Right forelimb (tissue), 1 donor: ENCODE measurements at places on chromosomes 1 and 21.
A peak's percentile ranks its signal among the peaks of the same experiment; 100 is the strongest.

- DNase-seq = no peak
Measured at GRCh38 chr1:226584164-226584563, 35.6 kb downstream of the STUM start.

- no peak for DNase-seq
Measured at GRCh38 chr1:18343581-18343980, 137.1 kb upstream of the KLHDC7A start.

- no peak for DNase-seq
Measured at GRCh38 chr1:79787631-79788030, 781.1 kb upstream of the ADGRL4 start.

DNA sequence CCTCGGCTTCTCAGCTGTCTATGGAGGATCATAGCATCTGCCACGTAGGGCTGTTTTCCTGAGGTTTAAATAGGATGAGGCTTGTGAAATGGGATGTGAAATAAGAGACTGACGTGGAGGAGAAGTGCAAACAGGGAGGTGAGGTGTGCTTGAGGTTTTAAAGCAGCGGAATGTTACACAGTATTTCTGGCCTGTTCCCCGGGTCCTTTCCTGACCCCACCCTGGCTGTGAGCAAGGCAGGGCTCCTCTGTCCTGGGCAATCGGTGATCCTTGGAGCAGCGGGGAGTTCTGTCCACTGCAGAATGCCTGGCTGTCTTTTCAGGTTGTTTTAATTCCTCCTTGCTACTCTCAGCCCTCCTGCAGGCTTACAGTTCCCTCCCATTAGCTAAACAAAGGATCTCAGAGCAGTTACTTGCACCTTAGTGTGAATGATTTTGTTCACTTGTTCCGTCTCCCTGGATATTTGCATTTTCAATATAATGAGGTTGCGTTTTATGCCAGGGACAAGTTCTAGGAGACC is 38.6 kb downstream of the LHX4 start:
- DNase-seq = no peak

GRCh38 chr1:65243491-65243890 is 65.9 kb upstream of the DNAJC6 start:
- no peak for DNase-seq

- DNase-seq = no peak
Measured at GRCh38 chr1:59029411-59030167, 245.7 kb upstream of the JUN start.

- DNase-seq = no peak
Measured at GRCh38 chr1:31416101-31416736, 3.2 kb downstream of the SERINC2 start.

- no peak for DNase-seq
Measured at GRCh38 chr21:32093646-32094462, 185.0 kb downstream of the MIS18A start.

DNA sequence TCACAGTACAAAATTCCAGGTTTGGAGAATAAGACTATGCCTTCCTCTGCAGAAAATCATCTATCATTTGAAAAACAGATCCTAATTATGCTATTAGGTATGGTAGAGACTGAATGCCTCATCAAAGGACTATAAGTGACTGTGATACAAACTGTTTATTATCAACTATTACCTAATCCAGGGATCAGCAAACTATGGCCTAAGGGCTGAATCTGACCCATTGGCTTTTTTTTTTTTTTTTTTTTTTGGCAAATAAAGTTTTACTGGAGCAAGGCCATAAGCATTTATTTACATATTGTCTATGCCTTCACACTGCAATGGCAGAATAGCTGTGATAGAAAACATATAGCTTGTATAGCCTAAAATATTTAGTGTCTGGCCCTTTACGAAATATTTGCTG is 4.7 kb upstream of the ASPM start:
- DNase-seq = no peak

DNA sequence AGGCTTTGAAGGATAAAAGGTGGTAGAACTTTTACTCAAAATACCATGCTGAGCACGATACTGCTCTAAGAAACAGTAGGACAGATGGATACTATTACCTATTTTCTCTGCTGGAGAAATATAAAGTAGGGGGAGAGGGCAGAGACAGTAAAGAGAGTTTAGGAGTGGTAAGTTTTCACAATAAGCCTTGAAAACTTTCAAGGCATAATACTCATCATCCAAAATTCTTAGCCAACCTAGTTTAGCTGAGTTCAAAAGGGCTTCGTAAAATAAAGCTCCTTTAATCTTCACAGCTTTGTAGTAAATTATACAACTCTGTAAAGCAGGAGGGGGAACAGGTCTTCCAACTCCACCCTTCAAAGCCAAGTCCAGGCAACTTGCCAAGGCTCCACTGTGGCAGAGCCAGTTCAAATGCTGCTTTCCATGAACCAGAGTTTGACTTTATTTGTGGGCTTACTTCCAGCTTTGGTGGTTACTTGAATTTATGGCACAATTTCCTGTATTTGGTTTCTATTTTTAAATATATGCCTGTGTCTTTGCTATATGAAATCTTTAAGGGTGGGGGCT is 15.5 kb downstream of the TEX38 start:
- DNase-seq = peak; percentile 68
